ENCODE measurements at places on chromosomes 13 and 19. TPM values are rescaled to one million over a fixed set of nuclear protein-coding genes. Genes with fewer than 3 reads are reported as not detected.

- no peak for DNase-seq
Measured at GRCh38 chr13:62171697-62172096, 756.0 kb upstream of the PCDH20 start.

DNA sequence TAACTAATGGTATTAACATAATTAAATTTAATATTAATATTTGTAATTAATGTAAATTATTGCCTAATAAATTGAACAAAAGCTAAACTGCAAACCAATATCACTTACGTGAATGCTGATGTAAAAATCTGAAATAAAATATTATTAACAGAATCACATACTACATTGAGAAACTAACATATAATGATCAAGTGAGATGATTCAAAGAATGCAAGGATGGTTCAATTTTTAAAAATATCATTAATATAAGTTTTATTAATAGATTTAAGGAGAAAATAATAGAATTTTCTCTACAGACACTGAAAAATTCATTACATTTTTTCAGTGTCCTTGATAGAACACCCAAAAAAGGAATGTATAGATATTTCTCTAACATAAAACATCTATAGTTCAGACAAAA, 23.5 kb upstream of the EBPL start:
- DNase-seq, result no peak

DNA sequence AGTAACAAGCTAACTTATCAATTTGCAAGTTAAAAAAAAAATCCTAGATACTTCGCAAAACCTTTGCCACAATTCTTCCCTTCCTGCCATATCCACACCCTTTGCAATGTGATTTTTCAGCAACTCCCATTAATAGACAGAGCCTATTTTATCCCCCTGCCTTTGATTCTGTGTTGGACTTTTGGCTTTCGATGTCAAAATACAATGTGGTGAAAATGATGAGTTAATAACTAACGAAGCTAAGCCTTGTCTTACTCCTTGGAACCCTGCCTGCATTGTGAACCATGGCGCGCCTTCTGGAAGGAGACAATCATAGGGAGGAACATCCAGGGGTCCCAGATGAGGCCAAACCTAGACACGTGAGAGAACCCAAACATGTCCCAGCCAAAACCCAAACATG, 6.4 kb downstream of the CYP4F2 start:
- DNase-seq, result no peak

- no peak for DNase-seq
Measured at GRCh38 chr19:30711296-30711695, 339.1 kb downstream of the ZNF536 start.

GRCh38 chr19:30119180-30119908, 177.3 kb downstream of the URI1 start:
- peak; percentile 26 for DNase-seq

DNA sequence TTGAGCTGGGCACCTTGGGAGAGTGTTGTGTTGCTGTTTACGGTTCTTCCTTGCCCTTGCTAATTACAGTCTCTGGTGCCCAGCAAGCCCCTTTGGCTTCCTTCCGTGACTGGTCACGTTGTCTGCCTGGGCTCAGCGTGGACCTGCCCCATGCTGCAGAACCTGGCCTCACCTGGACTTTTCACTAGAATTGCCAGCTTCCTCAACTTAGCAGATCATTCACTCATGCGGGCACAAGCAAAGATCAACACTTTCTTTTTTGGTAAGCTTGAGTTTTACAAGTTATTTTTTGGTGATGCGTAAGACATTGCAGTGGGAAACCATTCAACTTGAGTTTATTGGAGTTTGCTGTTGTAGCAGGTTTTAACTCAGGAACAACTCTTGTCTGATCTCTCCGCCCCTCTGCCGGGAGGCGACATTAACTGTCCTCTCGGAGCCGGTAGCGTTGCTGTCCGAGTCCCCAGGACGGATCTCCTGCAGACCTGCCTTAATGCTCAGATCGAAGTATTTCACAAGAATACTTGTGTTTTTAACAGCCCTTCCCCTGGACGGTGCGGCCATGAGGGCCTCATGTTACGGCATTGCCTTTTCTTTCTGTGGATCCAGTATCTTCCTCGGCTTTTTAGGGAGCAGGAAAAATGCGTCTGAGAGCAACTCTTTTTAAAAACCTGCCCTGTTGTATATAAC, 15.7 kb upstream of the TEX29 start:
- DNase-seq, result no peak

GRCh38 chr19:461721-462551, 1.1 kb upstream of the SHC2 start:
- no peak for DNase-seq

DNA sequence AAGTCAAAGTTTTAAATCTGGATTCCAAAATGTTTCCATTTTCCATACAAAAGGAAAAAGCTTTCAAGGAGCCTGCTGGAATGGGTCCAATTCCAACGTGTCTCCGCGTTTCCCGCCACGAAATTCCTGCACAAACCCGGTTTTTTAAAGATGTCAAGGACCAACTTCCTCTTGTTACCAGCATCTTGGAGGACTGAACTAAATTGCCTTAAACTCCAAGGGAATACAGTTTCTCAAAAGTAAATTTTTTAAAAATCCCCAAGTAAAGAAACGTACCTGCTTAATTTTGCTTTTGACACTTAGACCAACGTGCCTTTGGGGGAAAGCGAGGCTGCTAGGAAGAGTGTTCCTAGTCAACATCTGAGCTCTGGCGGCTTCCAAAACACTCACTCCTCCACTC, 12.3 kb upstream of the SOX1 start:
- DNase-seq, result no peak

DNA sequence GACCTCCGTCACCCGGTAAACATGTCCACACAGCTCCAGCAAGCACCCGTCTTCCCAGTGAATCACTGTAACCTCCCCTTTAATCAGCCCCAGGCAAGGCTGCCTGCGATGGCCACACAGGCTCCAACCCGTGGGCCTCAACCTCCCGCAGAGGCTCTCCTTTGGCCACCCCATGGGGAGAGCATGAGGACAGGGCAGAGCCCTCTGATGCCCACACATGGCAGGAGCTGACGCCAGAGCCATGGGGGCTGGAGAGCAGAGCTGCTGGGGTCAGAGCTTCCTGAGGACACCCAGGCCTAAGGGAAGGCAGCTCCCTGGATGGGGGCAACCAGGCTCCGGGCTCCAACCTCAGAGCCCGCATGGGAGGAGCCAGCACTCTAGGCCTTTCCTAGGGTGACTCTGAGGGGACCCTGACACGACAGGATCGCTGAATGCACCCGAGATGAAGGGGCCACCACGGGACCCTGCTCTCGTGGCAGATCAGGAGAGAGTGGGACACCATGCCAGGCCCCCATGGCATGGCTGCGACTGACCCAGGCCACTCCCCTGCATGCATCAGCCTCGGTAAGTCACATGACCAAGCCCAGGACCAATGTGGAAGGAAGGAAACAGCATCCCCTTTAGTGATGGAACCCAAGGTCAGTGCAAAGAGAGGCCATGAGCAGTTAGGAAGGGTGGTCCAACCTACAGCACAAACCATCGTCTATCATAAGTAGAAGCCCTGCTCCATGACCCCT, 9.0 kb upstream of the CEACAM5 start:
- no peak for DNase-seq

DNA sequence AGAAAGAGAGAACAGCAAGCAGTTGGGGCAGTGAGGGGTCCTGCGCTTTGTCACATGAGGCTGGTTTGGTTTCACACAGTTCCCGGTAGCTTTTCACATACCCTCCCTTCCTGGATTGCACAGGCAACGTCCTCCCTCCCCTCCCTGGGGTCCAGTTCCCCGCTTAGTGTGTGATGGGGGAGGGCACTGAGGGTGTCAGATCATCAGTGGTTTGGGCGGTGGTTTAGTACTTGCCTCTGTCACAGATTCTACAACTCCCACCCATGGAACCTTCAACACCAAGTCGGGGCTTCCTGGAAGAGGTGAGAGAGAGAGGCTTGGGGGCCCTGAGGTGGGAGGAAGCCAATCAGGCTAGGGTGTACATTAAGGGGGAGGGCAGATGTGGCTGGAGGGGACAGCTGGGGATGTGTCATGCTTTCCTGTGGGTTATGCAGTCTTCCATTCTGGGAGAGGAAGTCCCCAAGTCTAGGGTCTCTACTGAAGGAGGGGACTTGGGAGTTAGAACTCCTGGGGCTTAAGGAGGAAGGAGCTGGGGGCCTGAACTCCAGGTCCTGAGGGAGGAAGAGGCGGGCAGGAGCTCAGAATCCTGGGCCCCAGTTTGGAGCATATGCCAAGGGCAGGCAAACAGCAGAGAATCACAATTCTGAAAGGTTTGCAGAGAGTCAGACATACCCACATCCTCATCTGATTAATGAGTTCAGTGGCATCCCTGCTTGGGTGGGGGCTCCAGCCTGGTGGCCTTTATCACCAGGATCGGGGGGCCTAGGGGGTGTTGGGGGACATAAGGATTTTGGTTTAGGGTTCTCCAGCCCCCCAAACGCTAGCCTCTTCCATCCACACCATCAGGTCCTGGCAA, at the start of gene NKG7:
NKG7 (minus strand) TSS at position 6 of the 856 bp plus-strand sequence. CDS start 119 bp downstream, outside the sequence.
- no peak for DNase-seq

GRCh38 chr13:29039212-29039611, 219.1 kb downstream of the MTUS2 start:
- DNase-seq, result no peak

DNA sequence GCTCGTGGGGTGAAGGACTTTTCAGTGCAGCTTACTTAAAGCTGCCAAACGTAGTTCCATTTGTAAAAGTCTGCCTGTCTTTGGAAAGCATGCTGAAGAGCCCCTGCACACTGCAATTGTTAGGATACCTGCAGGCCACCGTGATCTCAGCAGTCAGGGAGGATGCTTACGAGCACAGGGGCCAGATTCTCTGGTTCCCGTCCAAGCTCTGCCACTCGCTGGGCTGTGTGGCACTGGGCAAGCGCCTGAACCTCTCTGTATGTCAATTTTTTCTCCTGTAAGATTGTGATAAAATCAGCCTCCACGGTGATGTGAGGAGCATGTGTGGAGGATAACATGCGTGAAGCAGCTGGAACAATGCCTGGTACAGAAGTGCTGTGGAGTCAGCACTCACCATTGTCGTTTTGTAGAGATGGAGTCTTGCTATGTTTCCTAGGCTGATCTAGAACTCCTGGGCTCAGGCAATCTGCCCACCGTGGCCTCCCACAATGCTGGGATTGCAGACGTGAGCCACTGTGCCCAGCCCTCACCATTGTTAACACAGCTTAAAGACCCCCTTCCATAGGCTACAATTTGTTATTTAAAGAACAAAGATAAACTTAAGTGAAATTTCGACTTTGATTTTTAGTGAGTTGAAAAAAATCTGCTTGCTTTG, 3.5 kb downstream of the ADPRHL1 start:
- DNase-seq, result no peak

DNA sequence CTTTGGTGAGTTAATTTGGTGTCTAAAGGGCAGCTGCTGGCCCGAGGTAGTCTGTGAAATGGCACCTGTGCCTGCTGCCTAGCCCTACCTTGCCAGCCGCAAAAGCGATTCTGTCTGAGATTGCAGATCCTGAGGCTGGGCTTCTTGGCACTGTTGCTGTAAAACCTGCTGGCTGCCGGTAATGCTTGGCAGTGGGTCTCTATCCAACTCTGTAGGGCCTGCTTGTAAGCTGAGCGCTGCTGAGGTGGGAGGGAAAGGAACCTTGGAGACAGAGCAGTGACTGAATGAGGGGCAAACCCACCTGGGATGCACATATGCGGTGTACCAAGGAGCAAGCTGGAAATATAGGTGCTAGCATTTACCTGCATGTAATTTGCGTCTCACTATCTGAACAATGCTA, 11.7 kb downstream of the LCP1 start:
- DNase-seq, result no peak

- DNase-seq, result no peak
Measured at GRCh38 chr19:58546019-58546530, 2.2 kb downstream of the TRIM28 start.

DNA sequence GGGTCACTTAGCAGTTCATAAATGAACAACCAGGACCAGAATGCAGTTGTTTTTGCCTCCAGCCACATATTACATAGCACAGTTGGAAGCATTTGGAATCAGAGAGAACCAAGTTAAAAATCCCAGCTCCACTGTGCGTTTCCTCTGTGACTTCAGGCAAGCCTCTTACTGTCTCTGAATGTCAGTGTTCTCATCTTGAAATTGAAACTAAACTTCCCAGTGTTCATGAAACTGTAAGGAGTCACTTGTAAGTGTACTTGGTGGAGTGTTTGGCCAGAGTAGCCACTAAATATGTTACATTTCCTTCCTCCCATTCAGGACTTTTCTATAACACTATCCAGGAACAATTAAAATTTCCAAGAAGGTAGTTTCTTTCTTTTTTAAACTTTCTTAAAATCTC, 276.8 kb downstream of the KCNRG start:
- DNase-seq, result no peak

DNA sequence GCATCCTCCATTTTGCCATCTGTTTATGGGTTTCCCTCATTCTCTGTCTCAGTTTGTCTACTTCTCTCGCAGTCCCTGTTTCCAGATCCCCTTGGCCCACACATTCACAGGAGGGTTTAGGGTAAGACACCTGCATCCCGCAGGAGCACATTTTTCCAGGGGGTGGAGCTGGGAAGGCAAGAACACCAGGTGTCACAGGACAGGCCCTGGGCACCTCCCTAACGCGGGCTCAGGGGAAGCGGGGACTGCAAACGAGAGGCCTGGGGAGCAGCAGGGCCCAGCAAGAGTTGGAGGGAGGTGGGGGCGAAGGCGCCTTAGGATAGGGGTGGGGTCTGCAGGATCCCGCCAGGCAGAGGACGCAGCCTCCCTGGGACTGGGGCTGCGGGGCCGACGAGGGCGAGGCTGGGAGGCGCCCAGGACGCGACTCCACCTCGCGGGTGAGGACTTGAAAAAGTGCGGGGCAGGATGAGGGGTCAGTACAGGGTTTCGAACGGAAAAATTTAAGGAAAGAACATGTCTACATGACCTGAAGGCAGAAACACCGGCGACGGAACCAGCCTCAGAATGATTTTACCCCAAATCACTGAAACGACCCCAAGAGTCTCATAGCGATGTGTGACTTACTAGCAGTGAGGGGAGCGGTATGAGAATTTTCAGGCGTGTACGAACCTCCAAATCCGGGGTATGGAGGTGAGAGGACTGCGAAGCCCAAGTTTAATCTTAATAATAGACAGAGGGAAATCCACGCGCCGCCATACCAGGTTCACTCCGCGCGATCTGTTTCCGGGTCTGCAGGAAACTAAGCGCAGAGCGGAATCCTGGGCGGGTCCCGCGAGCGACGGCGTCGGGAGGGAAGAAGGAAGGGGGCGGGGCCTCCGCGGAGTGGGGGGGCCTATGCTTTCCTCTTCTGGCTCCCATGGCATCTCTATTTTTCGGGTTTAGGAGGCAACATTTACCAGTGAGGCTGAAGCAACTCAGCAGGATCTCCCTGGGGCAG, 7.1 kb upstream of the ERVV-2 start:
- peak; percentile 42 for DNase-seq

DNA sequence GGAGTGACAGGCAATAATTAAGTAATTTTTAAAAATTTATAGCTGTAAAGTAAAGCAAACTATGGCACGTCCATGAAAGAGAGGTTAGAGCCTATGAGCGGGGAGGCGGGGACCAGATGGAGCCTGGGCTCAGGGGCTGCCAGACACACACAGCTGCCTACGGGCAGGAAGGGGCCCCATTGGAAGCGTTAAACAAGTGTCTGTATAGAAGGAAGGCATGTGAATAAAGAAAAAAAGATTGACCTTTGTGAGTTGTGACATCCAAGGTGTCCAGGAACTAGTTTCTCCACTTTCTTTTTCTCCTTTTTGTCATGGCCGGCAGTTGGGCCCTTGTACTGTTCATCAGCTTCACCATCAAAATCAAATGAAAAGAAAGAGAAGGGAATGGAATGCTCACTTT, 56.8 kb downstream of the LRCH1 start:
- DNase-seq, result no peak

- no peak for DNase-seq
Measured at GRCh38 chr19:29550896-29551295, 25.1 kb downstream of the VSTM2B start.

The C19orf33 gene
- total RNA-seq, result 91.8 TPM

The POLR1G gene
- 8.3 TPM for total RNA-seq

The ZBTB45 gene
- total RNA-seq, result 20.2 TPM

Measured in lung (tissue), 17 donors.